Jurkat, Clone E6-1 (cell line): ENCODE measurements at places on chromosomes 5 and 9.

GRCh38 chr9:99509900-99510535 lies 287.9 kb downstream of the SEC61B start:
- DNase-seq = no peak

- no peak for DNase-seq
Observed at GRCh38 chr5:113373426-113373825, 61.4 kb downstream of the TSSK1B start.

- no peak for DNase-seq
Observed at GRCh38 chr9:72353455-72354116, 11.4 kb downstream of the ZFAND5 start.

DNA sequence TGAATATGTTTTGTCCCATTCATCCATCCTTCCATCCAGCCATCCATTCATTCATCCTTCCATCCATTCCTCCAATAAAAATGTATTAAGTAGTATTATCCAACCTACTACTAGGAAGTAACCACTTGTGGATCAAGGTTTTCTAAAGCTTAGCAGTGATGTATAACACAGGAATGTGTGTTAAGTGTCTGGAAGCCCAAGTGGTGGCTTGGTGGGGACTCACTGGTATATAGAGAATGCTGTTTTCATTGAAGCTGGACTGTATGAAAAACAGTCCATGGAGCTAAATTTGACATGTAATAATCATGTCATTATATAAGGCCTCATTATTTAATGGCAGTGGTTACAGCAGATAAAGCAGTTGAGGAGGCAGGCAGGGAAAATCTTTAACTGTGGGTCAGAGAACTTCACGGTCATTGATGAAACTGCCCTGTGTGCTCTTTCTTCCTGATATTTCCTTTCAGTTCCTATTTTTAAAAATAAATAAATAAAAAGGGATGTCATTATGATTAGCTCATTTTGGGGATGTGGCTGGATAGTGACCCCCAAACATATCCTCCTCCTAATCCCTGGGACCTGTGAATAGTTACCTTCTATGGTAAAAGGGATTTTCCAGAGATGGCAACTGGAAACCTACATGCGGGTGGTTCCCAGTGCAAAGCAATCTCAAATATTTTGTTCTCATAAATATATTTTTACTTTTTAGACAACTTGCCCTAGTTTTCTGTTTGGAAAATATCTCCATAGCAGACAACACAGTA lies 82.3 kb downstream of the DAPK1 start:
- no peak for DNase-seq

GRCh38 chr5:45402804-45403455 lies 293.2 kb downstream of the HCN1 start:
- no peak for DNase-seq

DNA sequence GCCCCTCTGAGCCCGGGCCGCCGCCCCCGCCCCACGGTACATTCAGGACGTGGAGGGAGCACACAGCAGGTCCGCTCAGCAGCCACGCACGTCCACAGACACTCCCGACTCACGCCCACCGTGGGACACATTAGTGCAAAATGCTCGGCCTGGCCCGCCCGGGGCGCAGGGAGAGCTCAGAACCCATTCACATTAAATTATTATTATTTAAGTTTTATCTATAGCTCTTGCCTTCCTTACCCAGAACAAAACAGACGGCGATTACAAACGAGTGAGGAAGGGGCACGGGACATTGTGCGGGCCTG lies 47.5 kb upstream of the UBAC1 start:
- no peak for DNase-seq

DNA sequence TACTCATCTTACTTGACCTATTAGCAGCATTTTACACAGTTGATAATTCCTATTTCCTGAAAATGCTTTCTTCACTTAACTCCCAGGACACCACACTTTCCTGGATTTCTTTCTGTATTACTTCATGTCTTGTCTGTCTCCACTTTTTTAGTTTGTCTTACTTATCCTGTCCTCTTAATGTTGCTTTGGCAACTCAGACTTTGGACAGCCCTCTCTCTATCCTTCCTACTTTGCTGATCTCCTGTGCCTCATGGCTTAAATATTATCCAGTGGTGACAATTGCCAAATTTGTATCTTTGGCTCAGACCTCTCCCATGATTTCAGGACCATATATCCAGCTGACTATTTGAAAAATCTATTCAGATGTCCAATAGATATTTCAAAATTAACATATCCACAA lies 39.8 kb upstream of the NUDT12 start:
- no peak for DNase-seq

- DNase-seq = no peak
Observed at GRCh38 chr5:53090229-53090628, 19.3 kb downstream of the MOCS2 start.

- DNase-seq = no peak
Observed at GRCh38 chr9:80842389-80842788, 847.0 kb downstream of the TLE1 start.

- no peak for DNase-seq
Observed at GRCh38 chr5:30113542-30113941, 1079.9 kb upstream of the CDH6 start.

DNA sequence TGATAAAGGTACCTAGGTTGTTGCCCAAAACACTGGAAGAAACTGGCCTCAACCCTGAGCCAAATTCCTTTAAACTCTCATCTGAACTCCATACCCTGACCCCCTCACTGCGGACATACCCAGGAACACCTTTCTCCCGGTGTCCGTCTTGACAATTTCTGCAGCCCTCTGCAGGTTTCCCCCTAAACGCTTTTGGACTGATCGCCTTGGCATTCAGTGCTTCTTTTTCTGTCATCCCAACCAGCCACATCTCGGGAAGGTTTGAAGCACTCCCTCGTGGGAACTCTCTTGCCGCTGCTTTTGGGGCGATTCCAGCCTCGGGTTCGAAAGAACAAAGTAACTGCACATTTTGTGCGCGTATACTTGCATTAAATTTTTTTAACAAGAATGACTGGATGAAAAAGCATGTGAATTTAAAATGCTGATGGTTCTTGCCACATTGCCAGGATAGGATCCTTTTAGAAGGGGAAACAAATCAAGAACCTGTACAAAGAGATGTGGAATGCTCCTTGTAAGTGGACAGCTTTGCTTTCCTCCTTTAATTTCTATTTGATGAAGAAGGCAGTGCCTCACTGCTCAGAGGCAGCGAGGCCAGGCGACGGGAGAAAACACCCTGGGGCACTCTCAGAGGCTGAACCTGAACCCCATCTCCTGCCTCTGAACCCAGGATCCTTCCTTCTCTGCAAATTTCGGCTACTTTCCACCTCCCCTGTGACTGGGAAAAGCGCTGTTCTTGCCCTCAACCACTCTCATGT lies 615 bp downstream of the PSMD5 start:
- DNase-seq = no peak

GRCh38 chr5:11047030-11047429 lies 286.0 kb upstream of the DAP start:
- no peak for DNase-seq

GRCh38 chr5:861442-862366 lies 10.9 kb upstream of the ZDHHC11 start:
- no peak for DNase-seq

DNA sequence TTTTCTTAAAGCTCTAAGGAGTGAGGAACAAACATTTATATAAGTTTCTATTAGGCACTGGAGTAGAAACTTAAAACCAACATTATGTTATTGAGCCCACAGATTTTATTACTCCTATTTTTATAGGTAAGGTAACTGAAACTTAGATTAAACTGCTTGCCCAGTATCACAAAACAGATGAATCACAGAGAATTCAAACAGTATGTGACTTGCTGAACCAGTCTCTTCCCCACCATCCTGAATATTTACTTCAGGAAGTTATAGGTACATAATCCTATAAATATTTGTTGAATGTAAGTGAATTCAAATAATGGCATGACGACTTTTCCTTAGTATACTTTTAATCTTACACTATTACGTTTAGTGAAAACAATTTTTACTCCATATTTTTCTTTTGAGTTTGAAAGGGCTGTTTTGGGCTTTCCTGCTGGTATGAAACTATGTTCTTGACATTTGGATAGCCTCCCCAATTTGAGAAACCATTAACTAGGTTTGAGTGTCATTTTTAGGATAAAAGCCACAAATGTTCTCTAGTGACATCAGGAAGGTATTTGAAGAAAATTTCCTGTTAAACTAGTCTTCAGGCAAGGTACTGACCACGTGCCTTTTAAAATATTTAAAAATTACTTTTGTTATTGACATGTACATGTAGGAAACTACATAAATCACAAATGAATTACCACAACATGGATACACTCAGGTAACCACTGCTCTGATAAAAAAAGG lies 39.3 kb downstream of the PRRC1 start:
- DNase-seq = no peak

GRCh38 chr5:14452685-14453454 lies 128.7 kb upstream of the OTULINL start:
- no peak for DNase-seq

GRCh38 chr9:127569886-127570401 lies 42.1 kb upstream of the STXBP1 start:
- DNase-seq = peak; percentile 69

GRCh38 chr5:141519605-141520565 lies 31.0 kb downstream of the PCDHGC5 start:
- no peak for DNase-seq

DNA sequence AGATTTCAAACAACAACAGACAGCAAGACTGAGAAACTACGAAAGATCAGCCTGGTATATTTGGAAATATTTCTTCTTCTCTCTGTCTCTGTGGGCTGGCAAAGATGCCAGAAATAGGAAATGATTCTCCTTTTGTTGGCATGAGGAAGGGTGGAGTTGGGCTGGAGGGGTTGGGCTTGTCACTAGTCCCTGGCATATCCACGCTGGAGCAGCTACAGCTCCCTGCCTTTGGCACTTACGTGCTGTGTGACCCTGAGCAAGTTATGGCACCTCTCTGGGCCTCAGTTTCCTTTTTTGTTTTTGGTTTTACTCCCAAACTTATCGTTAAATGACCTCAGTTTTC lies 354 bp upstream of the KCNMB1 start:
- DNase-seq = no peak

DNA sequence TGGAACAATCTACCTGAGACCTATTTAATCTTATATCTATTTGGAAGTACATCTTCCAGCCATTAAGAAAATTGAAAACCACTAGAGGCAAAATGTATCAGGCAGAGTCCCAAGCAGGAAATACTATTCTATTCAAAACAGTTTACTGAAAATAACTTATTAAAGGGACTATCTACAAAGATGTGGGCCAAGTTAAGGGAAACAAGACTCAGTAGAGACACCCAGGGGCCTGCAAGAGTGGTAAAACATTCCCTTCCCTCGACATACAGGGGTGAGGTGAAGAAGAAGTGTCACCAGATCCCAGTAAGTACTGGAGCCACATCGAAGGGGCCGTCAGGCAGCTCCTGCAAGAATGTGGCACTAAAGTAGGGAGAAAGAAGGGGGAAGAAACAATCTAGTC lies 12.1 kb upstream of the NRG2 start:
- no peak for DNase-seq

GRCh38 chr9:127081250-127082185 lies 40.9 kb downstream of the ANGPTL2 start:
- no peak for DNase-seq

- DNase-seq = no peak
Observed at GRCh38 chr5:73280821-73281746, 108.1 kb downstream of the TMEM174 start.

- DNase-seq = no peak
Observed at GRCh38 chr5:63700241-63700640, 262.0 kb downstream of the HTR1A start.

- DNase-seq = no peak
Observed at GRCh38 chr5:124179819-124180218, 566.6 kb downstream of the ZNF608 start.

DNA sequence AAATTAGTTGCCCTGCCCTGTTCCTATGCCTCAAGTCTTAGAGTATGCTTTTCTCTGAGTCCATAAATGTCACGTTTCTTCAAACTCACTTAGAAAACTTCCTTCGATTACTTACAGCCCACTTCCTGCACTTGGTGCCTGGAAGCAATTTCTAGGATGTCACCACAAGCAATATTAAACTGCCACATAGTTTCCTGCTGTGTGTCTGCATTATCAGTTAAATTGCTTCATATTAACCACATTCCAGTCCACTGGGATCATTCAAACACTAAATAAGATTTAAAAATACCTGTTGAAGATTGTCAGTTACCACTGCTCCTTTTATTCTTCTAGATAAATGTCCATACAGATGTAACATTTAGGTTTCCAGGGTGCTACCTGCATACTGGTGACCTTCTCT lies 4.1 kb downstream of the DENND1A start:
- DNase-seq = peak; percentile 75

GRCh38 chr9:16031971-16032370 lies 479.1 kb downstream of the CCDC171 start:
- DNase-seq = no peak

DNA sequence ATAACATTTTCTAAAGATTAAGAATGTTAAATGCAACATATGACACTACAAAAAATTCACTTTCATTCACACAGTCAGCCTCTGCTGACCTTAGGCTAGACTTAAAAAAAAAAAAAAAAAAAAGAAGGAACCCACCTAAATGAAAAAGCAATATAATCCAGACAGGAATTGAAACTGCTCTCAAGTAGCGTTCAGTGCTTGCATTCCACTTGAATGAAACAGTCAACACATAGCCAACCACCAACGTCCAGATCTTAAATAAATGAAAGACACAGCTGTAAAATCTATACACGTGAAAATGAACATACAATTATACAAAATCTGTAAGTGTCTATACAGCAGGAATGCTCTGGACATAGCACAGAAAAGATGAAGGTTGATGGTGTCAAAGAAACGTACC lies 11.4 kb downstream of the TMEM245 start:
- DNase-seq = no peak

- no peak for DNase-seq
Observed at GRCh38 chr9:16611001-16611400, 259.5 kb downstream of the BNC2 start.

DNA sequence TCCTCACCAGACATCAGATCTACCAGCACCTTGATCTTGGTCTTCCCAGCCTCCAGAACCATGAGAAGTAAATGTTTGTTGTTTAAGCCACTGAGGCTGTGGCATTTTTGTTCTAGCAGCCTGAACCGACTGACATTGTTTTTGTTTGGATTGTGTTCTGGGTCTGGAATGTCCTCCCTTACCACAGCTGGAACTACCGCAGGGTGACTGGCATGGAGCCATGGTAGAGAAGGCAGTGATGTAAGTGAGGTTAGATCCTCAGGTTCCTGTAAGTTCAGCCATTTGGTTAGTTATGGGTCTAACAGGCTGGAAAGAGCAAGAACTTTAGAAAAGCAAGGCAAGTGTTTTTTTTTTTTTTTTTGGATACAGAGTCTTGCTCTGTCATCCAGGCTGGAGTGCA lies 209.3 kb downstream of the DAB2IP start:
- DNase-seq = no peak

- DNase-seq = peak; percentile 77
Observed at GRCh38 chr9:134396258-134396742, 70.0 kb downstream of the RXRA start.
